NCI-H1105 treated with DMSO at 0.1 percent for 48 hours (cell line): ENCODE measurements at places on chromosomes 4 and X.

DNA sequence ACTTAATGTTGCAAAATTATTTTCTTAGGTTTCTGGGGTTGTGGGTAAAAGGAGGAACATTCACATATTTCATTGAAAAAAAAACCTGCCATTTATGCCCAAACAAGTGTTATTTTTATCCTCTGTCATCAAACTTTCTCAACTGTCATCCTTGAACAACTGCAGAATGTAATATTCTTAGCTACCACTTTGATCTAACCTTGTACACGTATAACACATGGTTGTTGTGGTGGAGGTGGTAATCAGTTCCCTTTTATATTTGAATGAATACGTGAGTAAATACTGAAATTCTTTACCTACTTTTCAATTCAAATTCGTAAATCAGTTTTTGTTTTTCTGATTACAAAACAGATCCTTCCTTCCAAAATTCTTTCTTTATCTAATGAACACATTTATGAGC, 3.8 kb upstream of the AMMECR1 start:
- no peak for DNase-seq

DNA sequence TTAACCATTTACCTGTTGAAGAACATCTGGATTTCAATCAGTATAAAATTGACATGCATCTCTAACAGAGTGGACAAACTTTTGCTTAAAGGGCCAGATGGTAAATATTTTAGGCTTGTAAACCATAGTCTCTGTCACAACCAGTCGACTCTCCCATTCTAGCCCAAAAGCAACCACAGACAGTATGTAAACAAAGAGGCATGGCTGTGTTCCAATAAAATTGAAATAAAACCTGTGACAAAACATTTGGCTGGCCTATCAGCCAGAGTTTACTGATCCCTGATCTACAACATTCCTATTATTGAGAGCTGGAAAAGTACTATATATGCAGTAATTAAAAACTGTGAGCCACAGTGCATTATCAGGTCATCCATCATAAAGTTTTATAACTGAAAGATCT, 3.2 kb downstream of the CENPC start:
- peak; percentile 9 for DNase-seq

GRCh38 chr4:25065932-25066590, 35.3 kb upstream of the LGI2 start:
- DNase-seq = no peak

GRCh38 chr4:23999714-24000469, 110.0 kb upstream of the PPARGC1A start:
- DNase-seq = no peak

DNA sequence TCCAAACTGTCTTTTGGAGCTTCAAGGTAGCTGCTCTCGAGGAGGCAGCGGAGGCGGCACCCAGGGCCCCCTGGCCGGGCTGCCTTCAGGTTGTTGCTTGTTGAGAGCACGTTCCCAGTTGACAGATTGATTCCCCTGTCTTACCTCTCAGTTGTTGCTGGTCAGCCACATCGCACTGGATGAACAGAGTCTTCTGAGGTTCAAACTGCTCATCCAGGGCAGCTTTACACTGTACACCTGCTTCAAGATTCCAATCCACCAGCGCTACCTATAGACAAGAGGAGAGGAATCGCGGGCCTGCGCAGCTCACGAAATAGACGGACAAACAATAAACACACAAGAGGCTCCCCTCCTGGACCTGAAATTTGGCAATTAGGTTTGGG, 497 bp downstream of the HPGD start:
- DNase-seq = peak; percentile 40

DNA sequence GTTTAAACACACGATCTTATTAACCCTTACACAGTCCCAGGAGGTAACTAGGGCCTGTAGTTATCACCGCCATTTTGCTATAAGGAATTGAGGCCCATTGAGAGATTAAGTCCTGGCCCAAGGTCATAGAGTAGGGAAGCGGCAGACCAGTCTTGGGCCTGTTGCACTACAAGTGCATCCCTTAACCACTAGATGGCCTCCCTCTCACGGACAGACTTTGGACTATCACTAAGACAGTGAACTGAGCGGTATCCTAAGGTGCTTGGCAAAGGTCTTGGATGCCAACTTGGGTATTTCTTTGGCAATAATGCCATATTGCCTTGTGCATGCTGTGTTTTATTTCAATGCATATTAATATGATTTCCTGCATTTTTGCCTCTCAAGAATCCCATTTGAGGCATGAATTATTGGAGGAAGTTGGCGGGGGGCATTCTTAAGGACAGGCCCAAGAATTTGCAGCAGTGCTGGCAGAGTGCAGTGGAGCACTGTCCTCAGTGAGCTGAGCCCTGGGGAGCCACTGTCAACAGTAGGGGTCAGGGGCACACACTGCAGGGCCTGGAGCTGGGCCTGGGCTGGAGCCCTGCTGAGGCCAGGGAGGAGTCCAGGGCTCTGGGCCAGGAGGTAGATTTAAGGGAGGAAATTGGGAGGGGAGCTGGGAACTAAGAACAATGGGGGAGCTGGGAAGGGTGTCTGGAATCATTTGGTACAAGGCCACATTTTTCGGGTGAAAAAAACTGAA, 147.4 kb downstream of the SMIM20 start:
- no peak for DNase-seq

- no peak for DNase-seq
These were observed 4.1 kb downstream of the SH3BP2 start for GRCh38 chr4:2796849-2797544.

- no peak for DNase-seq
These were observed at the start of gene CC2D2A for GRCh38 chr4:15469402-15470127. CC2D2A (plus strand) TSS chr4:15469882; CDS start chr4:15475933, 6,051 bp downstream.

DNA sequence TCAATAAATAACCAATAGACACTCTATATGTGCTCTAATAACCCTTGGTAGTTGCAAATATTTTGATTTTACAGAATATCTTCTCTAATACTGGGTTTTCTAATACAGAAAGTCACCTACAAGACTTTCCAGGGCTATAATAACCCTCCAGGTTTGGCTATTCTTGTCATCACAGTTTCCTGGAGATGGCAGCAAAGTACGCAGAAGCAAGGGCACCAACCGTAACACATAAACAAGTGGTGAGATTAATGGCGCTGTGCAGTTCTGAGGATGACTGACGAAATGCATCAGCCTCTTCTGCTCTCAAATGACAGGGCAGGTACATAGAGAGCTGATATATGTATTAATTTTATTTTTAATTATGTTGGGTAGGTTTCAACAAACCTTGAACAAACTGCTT, 122.4 kb downstream of the C4orf33 start:
- peak; percentile 33 for DNase-seq

GRCh38 chr4:94826206-94826605, 68.5 kb downstream of the BMPR1B start:
- DNase-seq = peak; percentile 8

DNA sequence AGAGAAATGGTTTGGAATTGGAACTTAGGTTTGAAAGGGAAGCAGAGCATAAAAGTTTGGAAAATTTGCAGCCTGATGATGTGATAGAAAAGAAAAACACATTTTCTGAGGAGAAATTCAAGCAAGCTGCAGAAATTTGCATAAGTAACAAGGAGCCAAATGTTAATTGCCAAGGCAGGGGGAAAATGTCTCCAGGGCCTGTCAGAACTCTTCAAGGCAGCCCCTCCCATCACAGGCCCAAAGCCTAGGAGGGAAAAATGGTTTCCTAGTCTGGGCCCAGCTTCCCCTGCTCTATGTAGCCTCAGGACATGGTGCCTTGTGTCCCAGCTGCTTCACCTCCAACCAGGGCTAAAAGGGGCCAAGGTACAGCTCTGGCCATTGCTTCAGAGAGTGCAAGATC, 21.2 kb upstream of the DUSP21 start:
- no peak for DNase-seq

DNA sequence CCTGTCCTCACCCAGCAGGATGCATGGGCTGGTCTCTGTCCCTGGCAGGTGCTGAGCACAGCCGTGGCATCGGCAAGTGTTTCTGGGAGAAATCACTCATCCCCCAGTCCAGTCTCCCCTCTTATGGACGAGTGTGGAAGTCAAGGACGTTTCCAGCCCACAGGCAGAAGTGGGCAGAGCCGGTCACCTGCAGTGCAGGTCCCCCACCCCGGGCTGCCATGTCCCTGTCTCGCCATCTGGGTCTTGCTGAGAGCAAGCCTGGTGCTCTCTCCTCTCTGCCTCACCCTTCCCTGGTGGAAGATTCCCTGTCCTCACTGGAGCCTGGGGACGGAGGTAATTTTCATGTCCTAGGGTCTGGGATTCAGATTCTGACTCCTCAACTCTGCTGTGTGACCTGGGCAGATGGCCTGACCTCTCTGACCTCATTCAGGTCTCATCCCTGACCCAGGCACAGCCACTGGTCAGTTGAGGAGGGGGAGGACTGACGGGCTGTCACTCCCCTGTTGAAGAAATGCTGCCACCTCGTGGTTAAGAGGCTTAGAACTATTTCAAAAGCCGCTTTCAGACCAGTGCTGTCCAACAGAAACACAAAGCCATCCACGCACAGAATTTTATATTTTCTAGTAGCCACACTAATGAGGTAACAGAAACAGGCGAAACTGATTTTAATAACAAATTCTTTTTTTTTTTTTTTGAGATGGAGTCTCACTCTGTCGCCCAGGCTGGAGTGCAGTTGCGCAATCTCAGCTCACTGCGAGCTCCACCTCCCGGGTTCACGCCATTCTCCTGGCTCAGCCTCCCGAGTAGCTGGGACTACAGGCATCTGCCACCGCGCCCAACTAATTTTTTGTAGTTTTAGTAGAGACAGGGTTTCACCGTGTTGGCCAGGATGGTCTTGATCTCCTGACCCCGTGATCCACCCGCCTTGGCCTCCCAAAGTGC, 1.8 kb downstream of the CPZ start:
- DNase-seq = peak; percentile 16

- DNase-seq = no peak
These were observed 51.9 kb downstream of the EFHC2 start for GRCh38 chrX:44291468-44292092.

- no peak for DNase-seq
These were observed 634.1 kb downstream of the RPA4 start for GRCh38 chrX:97517763-97518162.

DNA sequence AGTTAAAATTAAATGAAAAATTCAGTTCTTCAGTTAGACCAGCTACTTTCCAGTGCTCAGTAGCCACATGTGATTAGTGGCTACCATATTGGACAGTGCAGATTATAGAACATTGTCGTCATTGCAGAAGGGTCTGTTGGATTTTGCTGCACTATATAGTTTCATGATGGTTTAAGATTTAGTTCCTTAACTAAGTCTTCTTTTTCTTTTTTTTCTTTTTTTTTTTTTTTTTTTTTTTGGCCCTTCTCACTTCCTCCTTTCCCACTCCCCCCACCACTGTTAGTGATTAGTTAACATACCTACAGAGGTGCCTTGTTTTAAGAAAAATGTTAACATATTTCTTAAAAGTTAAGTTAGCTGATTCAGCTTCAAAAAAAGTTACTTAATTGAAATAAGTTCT, 9.0 kb downstream of the RAB9A start:
- no peak for DNase-seq

DNA sequence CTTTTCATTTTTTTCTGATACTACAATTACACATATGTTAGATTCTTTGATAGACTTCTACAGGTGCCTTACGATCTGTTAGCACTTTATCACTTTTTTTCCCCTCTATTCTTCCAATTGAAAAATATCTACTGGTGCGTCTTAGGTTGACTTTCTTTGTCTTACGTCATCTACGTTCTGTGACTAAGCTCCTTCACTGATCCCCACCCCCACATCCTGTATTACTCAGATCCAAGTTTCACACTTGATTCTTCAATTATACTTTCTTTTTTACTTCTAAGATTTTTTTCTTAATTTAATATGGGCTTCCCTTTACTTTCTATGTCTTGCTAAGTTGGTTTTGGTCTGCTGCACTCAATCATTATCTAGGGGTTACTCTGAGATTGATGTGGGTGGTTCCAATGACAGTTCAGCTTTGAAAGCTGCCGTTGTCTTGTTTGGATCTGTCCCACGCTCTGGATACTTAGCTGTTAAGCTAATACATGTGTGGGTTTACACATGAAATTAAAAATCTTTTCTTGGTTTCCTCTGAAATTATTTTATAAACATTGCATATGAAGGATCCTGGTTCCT, 1321.1 kb downstream of the RAPGEF2 start:
- DNase-seq = no peak

DNA sequence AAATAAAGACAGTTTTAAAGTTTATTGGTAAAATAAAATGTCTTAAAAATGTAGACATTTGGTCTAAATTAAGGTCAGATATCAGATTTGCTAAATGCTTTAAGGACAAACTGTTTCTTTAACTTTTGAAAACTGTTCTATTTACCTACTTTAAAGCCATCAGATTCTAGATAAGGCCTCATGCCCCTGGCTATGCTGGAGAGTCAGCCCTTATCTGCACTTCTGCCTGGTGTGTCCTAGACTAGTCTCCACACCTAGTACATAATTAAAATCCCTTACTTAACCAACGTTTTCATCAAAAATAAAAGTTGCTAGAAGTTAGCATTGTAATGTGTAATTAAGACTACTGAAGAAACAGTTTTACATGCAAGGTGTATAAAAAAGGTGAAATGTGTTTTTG, 25.6 kb downstream of the HSD17B11 start:
- DNase-seq = no peak

DNA sequence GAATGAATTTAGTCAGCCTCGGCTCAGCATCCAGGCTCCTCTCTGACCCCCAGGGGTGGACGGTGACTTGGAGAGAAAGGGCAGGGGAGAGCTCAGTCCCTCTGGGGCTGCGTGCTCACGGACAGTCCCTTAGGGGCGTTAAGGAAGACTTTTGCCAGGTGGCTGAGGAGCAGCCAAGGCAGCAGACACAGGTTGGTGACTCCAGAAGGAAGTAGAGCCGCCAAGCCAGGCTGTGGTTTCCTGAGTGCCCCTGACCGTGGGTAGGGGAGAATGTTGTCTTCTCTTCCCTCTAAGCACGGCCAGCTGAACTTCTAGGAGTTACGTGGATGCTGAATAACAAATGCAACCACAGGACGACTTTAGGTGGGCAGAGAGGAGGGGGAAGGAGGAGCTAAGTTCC, 91.0 kb upstream of the MTM1 start:
- no peak for DNase-seq

DNA sequence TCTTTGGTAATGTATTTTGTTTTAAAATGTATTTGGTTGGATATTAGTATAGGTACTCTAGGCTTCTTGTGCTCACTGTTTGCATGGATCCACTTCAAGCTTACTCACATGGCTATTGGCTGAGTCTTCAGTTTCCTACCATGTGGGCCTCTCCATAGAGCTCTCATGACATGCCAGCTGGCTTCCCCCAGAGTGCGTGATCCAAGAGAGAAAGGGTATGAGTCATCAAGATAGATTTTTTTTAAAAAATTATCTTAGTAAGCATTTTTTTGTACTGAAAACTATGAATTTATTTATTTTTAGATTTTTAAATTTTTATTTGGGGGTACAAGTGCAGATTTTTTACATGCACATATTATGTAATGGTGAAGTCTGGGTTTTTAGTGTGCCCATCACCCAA, 219.1 kb upstream of the AMOT start:
- no peak for DNase-seq

- no peak for DNase-seq
These were observed 54.0 kb upstream of the UGT2B15 start for GRCh38 chr4:68724426-68724825.
